Tibial nerve (tissue), 4 donors: ENCODE measurements at places on chromosomes 2 and 18.

DNA sequence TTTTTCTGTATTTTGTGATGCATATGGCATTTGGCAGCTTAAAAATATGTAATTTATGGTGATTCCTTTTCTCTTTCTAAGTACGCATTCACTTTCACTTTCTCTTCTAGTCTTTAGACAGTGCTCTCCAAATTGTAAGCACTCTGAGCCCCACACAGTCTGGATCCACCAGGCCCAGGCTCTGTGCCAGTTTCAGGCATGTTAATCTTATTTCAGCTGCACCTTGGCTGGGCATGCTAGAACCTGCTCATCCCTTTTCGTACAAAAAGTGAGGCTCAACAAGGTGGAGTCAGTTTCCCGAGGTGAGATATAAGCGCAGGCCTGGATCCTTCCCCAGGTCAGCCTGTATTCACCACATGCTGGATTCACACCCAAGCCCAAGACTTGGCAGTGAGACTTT, 203.9 kb downstream of the MTX2 start:
- no peak for DNase-seq

- no peak for DNase-seq
Observed at GRCh38 chr2:112636605-112637288, 9.0 kb upstream of the SLC20A1 start.

DNA sequence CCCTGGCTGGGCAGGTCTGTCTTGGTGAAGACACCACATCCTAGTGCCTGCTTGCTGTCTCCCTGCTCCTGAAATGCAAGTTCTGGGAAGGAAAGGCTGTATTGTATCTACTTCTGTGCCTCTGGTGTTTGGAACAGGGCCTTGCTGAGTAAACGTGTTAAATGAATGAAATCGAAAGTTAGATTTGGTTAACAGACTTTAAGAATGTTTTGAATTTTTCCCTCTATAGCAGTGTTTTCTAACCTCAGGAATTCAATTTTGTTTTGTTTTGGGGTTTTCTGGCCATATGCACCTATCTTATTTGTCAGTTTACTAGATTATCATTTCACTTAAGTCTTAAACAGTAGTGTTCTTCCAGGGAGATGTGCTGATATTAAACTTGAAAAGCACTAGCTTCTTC, 20.7 kb downstream of the FARP2 start:
- no peak for DNase-seq

GRCh38 chr2:64489081-64489751, 34.9 kb upstream of the AFTPH start:
- no peak for DNase-seq

GRCh38 chr2:23603581-23603980, 218.6 kb downstream of the KLHL29 start:
- no peak for DNase-seq

GRCh38 chr18:6746386-6746960, 17.0 kb downstream of the ARHGAP28 start:
- no peak for DNase-seq

DNA sequence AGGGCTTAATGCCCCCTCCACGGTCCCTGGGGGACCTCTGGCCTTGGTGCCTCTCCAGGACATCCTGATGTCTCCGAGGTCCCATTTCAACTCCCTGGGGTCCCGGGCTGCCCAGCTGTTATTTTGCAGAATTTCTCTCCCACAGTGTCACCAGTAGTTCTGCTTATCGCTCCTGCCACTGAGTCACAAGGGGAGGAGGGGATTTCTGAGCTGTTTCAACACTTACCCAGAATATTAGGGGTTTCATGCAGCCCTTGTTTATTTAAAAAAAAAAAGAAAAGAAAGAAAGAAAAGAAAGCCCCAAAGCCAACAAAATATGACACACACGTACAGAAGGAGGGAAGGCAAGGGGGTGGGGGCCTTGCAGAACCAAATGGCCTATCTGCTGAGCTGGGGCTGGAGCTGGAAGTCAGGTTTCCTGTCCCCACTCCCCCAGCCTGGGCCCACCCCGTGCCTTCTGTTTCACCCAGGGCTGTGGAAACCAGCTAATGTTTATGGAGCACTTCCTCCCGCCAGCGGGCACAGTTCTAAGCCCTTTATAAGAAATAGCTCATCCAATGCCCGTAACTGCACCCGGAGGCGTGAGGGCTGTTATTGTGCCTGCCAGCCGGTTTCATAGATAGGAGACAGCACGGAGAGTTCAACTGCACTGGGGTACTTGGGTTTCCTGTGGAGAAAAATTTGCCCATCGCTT, 8.4 kb upstream of the ARID5A start:
- DNase-seq: no peak

GRCh38 chr18:2223849-2224248, 347.5 kb downstream of the METTL4 start:
- peak; percentile 33 for DNase-seq

- DNase-seq: no peak
Observed at GRCh38 chr2:187390891-187391290, 57.2 kb downstream of the CALCRL start.

- DNase-seq: peak; percentile 38
Observed at GRCh38 chr2:45743531-45744396, 92.3 kb downstream of the PRKCE start.

DNA sequence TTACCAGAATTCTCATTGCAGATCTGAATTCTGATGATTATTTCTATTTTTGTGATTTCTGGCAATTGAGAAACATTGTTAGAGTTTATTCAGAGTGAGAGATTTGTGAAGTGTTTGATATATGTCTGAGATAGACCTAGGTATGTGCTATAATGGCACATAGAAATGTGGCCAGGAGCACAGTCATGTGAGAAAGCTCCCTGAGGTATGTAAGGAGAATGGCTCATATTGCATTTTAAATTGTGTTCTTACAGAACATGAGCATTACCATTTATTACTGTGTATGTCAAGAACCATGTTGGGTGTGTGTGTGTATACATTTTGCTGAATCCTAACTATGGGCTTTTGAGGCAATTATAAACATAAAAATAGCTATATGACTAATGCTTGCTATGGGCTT, 101.2 kb downstream of the RAPGEF4 start:
- DNase-seq: no peak

DNA sequence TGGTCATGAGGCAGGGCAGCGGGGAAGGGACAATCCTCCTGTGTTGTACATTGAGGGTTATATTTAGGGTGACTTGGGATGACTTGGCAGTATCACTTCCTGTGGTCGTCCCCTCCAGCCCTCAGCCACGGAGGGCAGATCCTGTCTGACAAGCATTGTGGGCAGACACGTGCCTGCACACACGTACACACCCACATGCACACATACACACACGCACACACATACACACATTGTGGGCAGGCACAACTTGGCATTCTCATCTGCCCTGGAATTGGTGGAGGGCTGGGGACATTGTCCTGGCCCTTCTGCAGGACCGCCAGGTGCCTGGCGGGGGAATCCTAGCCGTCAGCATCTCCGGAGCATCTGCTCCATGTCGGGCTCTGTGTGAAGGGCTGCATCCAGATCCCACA, 47.6 kb downstream of the ODC1 start:
- DNase-seq: peak; percentile 41

- no peak for DNase-seq
Observed at GRCh38 chr2:55156326-55156725, 75.8 kb downstream of the CLHC1 start.

DNA sequence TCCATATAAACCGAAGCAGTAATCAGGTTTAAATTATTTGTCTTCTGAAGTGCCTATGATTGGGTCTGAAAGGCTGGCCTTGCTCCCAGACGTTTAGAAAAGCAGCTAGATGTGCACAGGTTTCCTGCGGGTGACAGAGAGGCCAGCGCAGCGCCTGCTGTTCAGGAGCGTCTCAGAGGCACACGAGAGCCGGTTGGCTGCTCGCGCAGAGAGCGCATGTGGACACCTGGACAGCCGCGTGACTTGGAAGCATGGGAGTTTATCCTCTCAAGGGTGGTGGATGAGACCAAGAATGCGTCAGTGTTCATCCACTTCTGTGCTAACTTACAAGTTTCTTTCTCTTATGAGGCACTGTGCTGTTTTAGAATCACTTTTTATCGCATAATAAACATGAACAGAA, 303.7 kb downstream of the PTGR3 start:
- DNase-seq: no peak

- no peak for DNase-seq
Observed at GRCh38 chr2:109298851-109299250, 169.8 kb downstream of the SH3RF3 start.

DNA sequence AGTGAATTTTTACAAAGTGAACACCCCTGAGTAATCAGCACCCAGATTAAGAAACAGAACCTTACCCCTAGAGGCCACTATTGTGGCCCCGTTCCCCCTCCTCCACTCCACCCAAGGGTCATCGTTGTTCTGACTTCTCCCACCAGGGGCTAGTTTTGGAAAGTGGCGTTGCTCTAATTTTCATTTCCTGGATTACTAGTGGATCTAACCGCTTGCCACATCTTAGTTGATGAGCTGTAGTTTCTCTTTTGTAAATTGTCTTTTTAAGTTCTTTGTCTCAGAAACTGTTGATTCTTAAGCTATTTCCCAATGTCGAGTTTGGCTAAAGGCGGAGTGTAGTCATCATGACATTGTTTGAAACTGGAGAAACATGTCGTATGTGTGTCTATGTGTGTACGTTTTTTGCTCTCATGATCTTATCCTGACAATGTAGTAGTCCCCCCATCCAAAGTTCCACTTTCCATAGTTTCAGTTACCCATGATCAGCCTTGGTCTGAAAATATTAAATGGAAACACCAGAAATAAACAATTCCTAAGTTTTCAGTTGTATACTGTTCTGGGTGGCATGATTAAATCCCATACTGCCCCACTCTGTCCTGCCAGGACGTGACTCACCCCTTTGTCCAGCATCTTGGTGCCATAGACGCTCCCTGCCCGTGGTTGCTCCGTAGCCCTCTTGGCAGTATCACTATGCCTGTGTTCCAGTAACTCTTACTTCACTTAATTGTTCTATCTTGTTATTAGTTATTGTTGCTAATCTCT, 71.0 kb upstream of the SP3 start:
- no peak for DNase-seq

GRCh38 chr2:26566081-26566375, 75.1 kb downstream of the CIB4 start:
- no peak for DNase-seq

GRCh38 chr18:8703092-8703709, 2.2 kb upstream of the MTCL1 start:
- DNase-seq: no peak

GRCh38 chr2:165660361-165660760, 133.7 kb downstream of the GALNT3 start:
- no peak for DNase-seq

DNA sequence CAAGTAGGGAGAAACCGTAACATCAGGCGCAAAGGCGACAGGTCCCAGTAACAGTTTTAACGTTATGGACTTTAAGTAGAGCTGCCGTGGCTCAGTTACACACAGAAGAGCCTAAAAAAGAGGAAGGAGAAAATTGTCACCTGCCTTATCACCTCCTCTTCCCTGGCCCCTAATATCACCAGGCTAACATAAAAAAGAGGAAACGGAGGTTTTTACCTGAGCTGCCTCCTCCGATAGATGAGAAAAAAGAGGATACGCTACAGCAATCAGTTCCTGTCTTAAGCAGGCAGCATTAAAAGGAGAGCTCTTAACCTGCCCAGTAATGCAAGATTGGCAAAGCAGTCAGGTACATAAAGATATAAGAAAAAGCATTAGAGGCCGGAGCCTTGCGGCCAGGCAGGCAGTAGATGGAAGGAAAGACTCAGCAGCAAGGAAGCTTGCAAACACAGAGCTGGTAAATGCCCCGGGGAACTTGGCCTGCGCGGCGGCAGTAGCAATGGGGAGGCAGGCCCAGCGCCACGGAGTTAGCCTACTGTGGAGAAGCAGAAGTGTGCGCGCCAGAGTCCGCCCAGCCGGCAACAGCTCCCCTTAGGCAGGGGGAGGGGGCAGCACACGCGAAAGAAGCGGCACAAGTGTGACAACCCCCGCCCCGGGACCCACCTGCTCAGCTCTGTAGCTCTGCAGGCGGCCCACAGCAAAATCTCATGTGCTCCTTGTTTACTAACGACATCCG, 116.3 kb upstream of the SCN7A start:
- DNase-seq: no peak

- peak; percentile 41 for DNase-seq
Observed at GRCh38 chr2:10398496-10398895, 49.6 kb downstream of the ODC1 start.

DNA sequence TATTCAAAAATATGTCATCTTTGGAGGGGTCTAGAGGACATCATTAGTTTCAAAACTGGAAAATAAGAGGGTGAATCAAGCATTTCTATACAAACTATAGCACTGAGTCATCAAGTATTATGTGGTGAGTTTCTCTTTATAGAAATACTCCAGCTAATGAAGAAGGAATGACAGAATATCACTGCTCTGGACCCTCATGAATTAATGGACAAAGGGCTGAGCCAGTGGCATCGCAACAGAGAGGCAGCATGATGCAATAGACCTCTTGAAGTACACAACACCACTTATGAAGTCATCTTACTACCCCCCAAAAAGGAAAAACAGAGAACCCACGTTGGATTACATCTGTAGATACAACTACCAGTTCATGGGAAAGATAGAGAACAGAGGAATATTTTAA, 27.4 kb upstream of the EIF2AK3 start:
- DNase-seq: no peak

- no peak for DNase-seq
Observed at GRCh38 chr2:24083567-24084385, 858 bp downstream of the TP53I3 start.

- DNase-seq: no peak
Observed at GRCh38 chr2:180513389-180513788, 467.0 kb upstream of the UBE2E3 start.

DNA sequence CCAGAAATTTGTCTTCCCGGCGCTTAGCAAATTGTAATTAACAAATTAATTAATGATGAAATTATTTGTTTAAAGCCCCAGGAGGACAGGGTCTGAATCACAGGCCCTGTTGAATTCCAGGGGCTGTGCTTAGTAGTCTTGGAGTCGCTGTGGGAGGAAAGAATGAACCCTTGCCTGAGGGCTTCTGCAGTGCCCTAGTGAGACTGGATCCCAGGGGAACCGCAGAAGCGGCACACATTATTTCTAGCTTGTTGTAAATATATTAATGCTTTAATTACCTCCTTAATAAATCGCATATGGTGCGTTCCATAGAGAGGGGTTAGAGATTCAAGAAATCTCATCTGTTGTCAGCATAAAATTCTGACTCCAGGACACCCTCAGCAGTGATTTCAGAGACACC, 235.4 kb downstream of the CELF4 start:
- DNase-seq: no peak

DNA sequence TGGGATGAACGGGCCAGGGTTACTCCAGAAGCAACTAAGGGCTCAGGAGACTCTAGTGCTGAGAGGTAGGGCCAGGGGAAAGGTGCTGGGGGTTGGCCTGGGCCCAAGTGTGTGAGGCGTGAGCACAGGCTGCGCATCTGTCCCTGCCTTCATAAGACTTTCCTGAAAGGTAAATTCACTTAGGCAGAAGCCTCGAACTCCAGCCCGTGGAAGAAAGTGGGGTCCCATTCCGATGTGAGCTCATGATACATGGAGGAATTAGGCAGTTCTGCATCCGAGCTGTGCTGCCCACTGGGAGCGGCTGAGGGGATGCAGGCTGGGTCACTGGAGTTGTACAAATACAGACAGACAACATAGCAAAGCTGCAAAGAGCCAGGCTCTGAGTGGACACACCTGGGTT, 16.2 kb downstream of the PARD6G start:
- no peak for DNase-seq
